Fibroblast of skin of back (primary cell): ENCODE measurements at places on chromosomes 6 and 20.

DNA sequence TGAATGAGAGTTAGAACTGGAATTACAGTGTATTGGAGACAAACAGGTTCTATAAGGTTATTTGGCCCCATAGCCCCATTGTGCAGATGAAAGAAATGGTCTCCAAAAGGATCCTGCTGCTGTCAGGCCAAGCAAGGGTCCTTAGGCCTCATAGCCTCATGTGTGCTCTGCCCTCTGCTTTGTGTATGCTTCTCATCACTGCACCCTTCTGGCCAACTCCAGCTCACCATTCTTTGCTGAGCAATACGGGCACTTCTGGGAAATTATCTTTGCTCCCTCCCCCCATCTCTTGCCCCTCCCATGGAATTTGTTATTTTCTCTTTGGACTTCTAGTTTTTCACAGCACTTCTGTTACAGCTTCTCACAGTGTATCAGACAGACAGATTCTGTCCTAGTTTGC lies 298.8 kb downstream of the FOXA2 start:
- no peak for DNase-seq

GRCh38 chr6:148945301-148946021 lies 198.6 kb downstream of the UST start:
- no peak for DNase-seq

- no peak for DNase-seq
Measured at GRCh38 chr20:44990425-44990824, 24.1 kb downstream of the STK4 start.

- peak; percentile 57 for DNase-seq
Measured at GRCh38 chr20:43749734-43750294, 23.0 kb upstream of the GTSF1L start.

DNA sequence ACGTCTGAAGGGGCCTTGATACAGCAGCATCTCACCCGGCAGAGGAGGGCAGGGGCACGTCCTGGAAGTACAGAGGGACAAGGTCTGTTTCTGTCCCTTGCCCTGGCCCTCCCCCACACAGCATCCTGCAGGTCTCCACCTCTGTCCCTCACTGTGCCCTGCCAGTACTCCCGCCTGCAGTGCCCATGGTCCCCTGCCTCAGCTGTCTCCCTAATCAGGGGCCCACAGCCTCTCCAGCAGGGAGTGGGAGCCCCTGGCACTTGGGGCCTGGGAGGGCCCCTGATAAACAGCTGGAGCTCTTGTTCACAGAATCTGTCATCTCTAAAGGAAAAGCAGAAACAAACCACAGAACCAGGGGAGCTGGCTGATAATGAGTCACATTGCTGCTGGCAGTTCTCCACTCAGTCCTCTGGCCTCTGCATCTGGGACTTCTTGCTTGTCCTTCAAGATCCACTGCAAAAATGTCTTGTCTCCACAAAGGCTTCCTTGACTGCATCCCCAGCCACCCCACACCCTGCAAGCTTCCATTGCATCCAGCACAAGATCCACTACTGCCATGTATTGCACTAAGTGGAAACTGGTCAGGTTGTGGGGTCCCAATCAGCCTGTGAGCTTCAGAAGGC lies 33.2 kb upstream of the TAF8 start:
- peak; percentile 77 for DNase-seq

- DNase-seq: no peak
Measured at GRCh38 chr20:3547906-3548305, 77.1 kb downstream of the ATRN start.

GRCh38 chr6:87393026-87393622 lies 14.6 kb upstream of the CFAP206 start:
- DNase-seq: peak; percentile 57

GRCh38 chr20:53220482-53221307 lies 248.5 kb downstream of the TSHZ2 start:
- no peak for DNase-seq

GRCh38 chr6:1695546-1696462 lies 86.1 kb downstream of the FOXC1 start:
- DNase-seq: peak; percentile 61

GRCh38 chr6:166244353-166245045 lies 63.7 kb downstream of the PRR18 start:
- DNase-seq: no peak

DNA sequence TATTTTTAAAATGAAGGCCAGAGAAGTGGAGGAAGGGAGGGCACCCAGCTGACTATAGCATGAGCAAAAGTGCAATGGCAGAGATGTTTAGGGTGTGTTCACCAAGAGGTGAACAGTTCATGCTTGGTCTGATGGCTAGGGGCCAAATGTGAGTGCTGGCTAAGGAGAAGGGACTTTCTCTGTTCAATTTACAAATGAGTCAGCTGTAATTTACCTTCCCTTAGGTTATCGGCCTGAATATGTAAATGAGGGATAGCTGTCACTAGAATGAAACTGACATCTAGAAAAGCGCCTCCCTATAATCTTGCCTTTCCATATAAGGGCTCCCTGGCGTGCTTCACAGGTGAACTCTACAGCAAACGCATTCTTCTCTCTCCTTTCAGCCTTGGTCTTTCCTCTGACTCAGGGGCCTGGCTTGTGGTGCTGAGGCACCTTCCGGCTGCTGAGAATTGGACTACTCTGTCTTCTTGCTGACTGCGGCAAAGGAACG lies 114.7 kb upstream of the BACH2 start:
- DNase-seq: no peak

DNA sequence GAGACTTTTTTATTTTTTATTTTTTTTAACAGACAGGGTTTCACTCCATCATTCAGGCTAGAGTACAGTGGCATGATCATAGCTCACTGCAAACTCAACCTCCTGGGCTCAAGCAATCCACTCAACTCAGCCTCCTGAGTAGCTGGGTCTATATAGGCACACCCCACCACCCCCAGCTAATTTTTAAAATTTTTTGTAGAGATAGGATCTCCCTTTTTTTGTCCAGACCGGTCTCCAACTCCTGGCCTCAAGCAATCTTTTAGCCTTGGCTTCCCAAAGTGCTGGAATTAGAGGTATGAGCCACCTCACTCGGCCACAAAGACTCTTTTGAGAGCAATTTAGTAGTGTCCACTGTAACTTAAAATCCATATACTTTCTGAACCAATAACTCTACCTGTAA lies 103.3 kb upstream of the DST start:
- no peak for DNase-seq

DNA sequence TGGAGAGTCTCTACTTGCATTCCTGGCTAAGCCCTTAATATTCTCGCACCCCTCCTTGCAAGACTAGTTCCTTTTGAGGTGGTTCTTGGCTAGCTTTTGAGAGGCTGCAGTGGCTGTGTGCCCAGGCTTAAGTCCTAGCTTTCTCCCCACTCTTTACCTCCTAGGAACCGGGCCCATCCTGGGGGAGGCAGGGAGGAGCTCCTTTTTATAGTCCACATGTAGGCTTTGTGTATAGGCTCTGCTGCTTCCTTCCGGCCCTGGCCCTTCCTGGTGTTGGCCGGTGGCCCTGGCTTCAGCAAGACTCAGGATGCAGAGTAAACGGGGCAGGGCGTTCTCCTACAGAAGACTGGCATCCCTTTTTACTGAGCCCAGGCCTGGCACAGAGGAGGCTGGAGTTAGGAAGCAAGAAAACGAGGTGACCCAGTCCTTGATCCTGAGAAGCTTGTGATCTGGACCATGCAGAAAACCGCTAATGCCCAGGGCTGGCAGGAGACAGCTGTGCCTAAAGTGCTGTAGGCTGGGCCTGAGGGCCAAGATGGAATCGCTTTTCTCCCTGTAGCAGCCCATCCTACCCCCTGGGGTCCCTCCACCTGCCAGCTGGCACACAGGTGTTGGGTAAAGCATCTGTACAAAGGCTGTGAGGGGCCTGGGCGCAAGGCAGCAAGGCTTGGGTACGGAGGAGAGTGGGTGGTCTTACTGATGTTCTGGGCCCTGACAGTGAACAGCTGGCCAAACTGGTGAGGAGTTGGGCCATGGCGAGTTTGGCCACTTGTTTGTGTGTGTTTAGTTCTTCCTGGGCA lies 8.7 kb downstream of the PLCG1 start:
- DNase-seq: no peak

- DNase-seq: no peak
Measured at GRCh38 chr6:85465762-85466161, 15.9 kb downstream of the NT5E start.

GRCh38 chr6:17167327-17167979 lies 65.6 kb downstream of the STMND1 start:
- peak; percentile 58 for DNase-seq

DNA sequence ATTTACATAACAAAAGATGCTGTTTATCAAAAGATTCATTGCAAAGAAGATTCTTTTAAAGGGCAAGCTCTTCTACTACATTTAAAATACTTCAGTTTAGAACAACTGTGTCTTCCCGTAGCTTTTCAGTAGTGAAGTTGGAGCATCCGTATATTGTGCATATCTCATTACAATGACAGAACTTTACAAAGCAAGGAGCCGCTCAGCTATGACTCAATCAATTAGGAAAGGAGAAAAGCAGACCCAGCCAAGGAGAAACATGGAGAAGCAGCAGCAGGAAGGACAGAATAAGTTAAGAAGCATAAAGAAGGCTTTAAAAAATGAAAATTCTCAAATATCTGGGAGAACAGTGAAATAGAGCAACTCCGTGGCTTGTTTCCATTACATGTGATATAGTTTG lies 132.6 kb upstream of the SMLR1 start:
- peak; percentile 10 for DNase-seq

GRCh38 chr6:99064834-99065233 lies 117.1 kb upstream of the FBXL4 start:
- DNase-seq: no peak

- DNase-seq: no peak
Measured at GRCh38 chr20:53718142-53719021, 124.7 kb upstream of the ZNF217 start.

- no peak for DNase-seq
Measured at GRCh38 chr6:108687921-108688320, 127.2 kb downstream of the FOXO3 start.

DNA sequence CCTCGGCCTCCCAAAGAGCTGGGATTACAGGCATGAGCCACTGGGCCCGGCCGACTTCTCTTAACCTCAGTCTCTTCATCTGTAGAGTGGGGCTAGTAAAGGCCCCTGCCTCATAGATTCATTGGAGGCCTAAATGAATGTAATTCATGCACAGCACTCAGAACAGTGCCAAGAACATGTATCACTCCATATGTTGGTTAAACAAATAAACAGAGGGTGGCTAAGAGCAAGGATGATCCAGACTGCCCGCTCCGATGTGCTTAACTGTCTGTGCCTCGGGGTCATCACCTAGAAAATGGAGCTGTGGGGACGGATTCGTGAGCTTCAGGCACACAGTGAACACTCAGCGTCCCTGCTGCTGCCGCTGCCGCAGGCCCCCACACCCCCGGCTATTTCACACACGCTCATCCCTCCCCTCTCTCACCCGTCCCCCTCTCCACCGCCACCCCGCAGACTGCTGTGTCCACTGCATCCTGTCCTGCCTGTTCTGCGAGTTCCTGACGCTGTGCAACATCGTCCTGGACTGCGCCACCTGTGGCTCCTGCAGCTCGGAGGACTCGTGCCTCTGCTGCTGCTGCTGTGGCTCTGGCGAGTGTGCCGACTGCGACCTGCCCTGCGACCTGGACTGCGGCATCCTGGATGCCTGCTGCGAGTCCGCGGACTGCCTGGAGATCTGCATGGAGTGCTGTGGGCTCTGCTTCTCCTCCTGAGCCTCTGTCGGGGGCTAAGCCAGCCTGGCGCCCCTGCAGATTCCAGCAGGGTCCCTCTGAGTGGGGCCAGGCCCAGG lies 14.8 kb downstream of the MDFI start:
- DNase-seq: peak; percentile 50

DNA sequence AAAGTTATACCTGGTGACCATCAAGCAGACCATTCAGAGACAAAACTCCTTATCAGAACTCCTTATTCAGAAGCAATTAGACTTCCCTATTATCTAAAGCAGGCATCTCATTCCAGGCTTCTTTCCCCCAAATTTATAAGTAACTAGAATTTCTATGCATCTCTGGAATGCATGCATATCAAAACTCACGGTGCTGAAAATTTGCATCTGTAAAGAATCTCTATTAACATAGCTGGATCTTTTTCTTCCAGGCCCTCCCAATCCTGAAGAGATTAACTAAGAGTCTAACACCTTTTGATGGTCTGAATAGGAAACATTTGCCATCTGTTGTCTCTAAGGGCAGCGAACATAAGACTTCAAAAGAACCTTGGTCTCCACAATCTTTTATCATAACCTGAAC lies 22.8 kb upstream of the SLC52A3 start:
- DNase-seq: no peak
